Posterior cingulate gyrus (tissue), 11 donors: ENCODE measurements at places on chromosomes 5 and 9.

DNA sequence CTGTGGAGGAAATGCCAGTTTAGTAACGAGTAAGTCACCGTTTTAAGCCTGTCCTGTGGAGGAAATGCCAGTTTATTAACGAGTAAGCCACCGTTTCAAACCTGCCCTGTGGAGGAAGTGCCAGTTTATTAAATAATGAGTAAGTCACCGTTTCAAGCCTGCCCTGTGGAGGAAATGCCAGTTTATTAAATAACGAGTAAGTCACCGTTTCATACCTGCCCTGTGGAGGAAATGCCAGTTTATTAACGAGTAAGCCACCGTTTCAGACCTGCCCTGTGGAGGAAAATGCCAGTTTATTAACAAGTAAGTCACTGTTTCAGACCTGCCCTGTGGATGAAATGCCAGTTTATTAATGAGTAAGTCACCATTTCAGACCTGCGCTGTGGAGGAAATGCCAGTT is 18.9 kb upstream of the PDCD6 start:
- DNase-seq: no peak

GRCh38 chr5:100901821-100902341 is 1.2 kb downstream of the ST8SIA4 start:
- DNase-seq: no peak

DNA sequence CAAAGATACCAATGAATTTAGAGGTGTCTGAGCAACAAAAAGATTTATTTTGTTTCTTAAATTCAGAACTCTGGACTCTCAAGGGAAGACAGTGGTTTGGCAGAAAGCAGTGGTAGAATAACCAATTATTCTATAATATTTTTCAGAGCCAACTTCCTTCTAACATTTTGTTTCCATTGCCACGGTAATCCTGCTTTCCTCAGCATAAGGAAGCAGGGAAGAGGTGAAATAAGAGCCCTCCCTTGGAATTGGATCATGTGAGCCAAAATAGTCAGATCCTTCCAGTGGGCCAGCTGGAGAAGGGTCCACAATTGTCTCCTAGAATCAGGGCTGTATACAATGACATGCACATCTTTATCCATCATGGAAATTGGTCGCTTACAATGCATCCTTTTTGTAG is 130.0 kb upstream of the MAP1B start:
- DNase-seq: no peak

- peak; percentile 51 for DNase-seq
Observed at GRCh38 chr9:89038382-89039103, 47.3 kb downstream of the S1PR3 start.

DNA sequence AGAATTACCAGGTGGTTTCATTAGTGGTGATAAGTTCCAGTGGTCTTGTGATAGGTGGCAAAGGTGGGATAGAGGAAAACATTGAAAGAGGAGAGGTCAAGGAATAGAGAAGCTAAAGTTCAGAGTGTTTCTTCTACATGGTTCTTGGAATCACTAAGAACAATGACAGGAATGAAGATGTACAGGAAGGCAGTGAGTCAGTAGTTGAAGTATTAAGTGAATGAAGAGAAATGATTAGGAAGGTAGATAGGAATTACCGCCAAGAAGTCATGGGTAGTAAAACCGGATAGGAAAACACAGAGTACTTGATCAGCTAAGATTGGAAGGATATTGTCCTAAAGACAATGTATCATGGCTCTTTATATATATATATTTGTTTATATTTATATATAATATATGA is 37.9 kb upstream of the RASA1 start:
- DNase-seq: no peak

- DNase-seq: no peak
Observed at GRCh38 chr9:17380126-17380861, 198.6 kb upstream of the SH3GL2 start.

DNA sequence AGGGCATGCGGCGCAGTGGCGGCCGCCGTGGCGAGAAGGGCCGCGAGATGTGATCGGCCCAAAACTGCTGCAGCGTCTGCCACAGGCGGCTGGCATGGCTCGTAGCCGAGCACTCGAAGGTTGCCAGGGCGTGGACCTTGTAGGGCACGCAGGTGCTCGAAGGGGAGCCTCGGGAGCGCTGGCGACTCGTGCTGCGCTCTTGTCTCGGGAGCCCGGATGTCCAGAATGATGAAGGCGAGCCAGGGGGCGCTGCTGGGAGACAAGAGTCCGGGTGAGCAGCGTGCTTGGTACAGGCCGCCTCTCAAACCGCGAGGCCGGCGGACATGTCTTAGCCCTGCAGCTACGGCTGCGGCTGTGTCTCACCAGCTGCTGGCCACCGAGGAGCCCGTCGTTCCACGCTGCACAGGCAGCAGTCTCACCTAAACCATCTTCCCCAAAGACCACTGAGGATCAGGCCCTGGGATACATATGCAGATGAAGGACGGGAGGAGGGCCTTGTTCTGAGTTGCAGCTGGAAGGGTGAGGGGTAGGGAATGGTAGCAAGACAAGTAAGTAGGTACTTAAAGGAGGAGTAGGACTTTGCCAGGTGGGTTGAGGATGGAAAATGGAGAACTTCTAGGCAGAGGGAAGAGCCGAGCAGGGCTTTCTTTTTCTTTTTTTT is 1.7 kb downstream of the CBY3 start:
- peak; percentile 53 for DNase-seq
